ENCODE measurements at places on chromosomes 4 and X. TPM values are rescaled to one million over a fixed set of nuclear protein-coding genes. Genes with fewer than 3 reads are reported as not detected.

GRCh38 chrX:14936561-14936960 is 63.3 kb downstream of the MOSPD2 start:
- no peak overlapping the region for H3K4me3 ChIP-seq
- H3K36me3 ChIP-seq = no peaks in the 10 kb centered on the region
- DNase-seq = no peak
- no peaks in the 10 kb centered on the region for H3K27me3 ChIP-seq
- H3K4me1 ChIP-seq = no peaks in the 10 kb centered on the region

The SAT1 gene
- total RNA-seq = 362 TPM

- peak overlapping the region; percentile 47 for H3K4me3 ChIP-seq
- no peak for DNase-seq
- peaks cover 11% of the 10 kb centered on the region for H3K4me1 ChIP-seq
- peak overlapping the region; percentile 81 for H3K27ac ChIP-seq
Observed at GRCh38 chr4:67575232-67576058, 16.9 kb downstream of the STAP1 start.

DNA sequence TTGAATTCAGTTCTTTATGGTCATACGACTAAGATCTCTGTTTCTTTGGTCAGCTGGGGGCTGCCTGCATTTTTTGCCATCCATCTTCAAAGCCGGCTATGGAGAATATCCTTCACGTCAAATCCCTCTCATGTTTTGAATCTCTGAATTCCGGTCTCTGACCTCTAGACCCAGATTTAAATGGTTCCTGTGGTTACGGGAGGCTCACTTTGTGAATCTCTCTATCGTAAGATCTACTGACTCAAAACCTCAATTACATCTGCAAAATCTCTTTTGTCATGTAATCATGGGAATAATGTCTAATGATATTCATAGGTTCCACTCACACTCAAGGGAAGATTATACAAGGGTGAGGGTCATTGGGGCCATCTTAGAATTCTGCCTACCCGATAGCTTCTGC is 5.7 kb upstream of the MPC1L start:
- H3K27me3 ChIP-seq = no peaks in the 10 kb centered on the region
- no peaks in the 10 kb centered on the region for H3K36me3 ChIP-seq
- no peak overlapping the region for H3K4me3 ChIP-seq
- H3K4me1 ChIP-seq = no peaks in the 10 kb centered on the region

- no peaks in the 10 kb centered on the region for H3K27me3 ChIP-seq
- H3K4me1 ChIP-seq = no peaks in the 10 kb centered on the region
- H3K36me3 ChIP-seq = no peaks in the 10 kb centered on the region
- no peak overlapping the region for H3K27ac ChIP-seq
- no peak for DNase-seq
Observed at GRCh38 chr4:170193496-170193895, 103.7 kb upstream of the AADAT start.

DNA sequence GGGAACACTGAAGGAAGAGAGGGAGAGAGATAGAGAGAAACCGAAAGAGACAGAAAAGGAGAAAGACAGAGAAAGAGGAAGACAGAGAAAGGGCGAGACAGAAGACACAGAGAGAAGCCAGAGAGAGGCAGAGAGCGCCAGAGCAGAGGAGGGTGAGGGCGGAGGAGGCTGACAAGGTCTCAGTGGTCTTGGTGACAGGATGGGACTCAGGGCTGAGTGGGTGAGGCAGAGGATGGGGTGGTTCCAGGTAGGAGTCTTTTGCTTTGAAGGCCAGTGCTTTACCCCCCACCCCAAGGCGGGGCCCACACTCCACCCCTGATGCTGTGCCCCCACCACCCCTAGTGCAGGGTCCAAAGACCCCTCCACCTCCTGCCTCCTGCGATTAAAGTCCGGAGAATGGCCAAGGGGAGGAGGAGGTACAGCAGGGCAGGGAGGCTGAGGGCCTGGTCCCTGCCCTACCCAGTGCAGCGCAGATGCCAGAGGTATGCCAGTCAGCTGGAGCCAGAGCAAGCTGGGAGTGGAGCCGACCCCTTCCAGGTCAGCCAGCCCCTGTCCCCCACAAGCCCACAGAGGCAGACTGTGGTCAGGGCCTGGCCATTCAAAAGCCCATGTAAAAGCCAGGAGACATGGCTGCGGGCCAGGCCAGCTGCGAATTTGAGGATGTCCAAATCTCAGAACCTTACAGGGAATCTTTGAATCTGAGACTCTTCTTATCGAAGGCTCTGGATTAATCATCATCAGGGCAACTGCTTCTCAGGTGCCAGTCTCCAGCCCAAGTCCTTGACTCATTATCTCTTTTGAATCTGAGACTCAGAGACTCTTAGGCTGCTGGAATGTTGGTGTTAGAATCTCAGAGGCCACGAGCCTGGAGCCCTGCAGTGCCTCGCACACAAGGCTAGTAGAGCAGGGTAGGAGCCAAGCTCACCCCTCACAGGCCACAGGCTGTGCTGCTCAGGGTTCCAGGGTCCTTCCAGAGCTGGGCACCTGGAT is 758 bp downstream of the IQSEC2 start:
- no peak overlapping the region for H3K27ac ChIP-seq
- H3K4me1 ChIP-seq = peaks cover 6% of the 10 kb centered on the region
- peaks cover 4% of the 10 kb centered on the region for H3K27me3 ChIP-seq
- H3K36me3 ChIP-seq = no peaks in the 10 kb centered on the region

DNA sequence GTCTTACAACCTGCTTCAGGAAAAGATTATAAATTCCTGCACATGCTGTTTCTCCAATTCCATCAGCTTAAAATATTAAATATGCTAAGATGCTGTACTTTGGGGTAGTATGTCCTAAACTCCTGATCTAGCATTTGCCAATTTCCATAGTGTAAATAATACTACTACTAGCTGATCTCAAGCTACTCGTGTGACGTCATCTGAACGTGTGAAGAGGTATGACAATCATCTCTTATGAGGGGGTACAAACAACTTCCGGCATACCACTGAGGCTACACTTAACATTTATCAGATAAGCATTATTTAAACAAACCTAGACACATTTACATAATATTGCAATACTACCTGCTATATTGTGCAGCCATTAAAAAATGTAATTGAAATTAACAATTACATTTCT is 52.4 kb upstream of the APELA start:
- peaks cover 29% of the 10 kb centered on the region for H3K27me3 ChIP-seq
- no peak overlapping the region for H3K27ac ChIP-seq
- H3K4me3 ChIP-seq = no peak overlapping the region
- no peaks in the 10 kb centered on the region for H3K36me3 ChIP-seq
- no peaks in the 10 kb centered on the region for H3K4me1 ChIP-seq

DNA sequence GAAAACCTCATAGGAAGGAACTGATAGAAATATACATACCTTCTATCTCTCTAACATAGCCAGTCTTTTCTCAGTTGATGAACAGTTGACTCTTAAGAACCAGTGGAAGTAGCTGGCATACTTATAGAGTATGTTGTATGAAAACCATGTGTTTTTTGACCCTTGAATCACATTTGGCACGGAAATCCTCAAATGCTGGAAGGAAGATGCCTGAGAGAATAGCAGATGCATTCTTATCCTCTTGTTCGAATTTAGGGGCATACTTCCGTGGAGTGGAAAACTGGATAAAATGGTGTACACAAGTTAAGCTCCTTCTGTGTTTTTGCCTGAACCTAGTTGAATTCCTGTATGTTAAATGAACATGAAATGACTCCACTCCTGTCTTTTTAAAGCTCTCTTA is 145.5 kb downstream of the PCDH7 start:
- no peaks in the 10 kb centered on the region for H3K36me3 ChIP-seq
- H3K27ac ChIP-seq = no peak overlapping the region
- no peaks in the 10 kb centered on the region for H3K27me3 ChIP-seq
- H3K4me1 ChIP-seq = no peaks in the 10 kb centered on the region
- no peak for DNase-seq

DNA sequence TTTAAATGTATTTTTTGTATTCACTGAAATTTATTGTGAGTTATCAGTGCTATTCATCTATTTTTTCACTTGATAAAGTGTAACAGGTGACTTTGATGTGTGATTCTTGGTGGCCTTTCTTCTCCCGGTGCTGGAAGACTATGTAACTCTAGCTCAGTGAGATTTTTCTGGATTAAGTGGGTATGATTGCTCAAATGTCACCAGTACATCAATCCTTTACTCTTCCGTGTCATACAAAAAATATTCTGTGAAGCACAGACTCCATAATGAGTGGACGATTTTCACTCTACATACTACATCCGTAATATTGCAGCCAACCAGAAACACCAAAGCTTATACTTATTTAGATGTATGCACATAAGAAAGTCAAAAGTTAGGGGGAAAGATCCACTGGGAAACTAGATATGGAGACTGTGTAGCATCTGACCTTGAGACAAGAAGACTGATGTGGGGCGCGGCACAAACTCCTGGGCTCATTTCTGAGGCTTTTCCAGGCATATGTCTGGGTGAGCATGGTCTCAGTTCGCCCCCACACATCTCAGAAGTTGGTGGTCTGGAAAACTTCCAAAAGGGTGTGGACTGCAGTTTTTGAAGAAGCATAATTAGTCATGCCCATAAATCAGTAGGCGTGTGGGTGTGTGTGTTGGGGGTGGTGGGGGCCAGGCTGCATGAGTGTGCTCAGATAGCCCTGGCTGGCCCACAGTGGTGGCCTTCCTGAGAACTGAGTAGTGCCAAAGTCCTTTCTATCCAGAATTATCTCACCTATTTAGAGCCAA is 53.9 kb upstream of the TENM3 start:
- H3K27me3 ChIP-seq = no peaks in the 10 kb centered on the region
- H3K27ac ChIP-seq = no peak overlapping the region
- H3K4me1 ChIP-seq = no peaks in the 10 kb centered on the region
- no peaks in the 10 kb centered on the region for H3K36me3 ChIP-seq
- DNase-seq = no peak

The INTS6L gene
- 20.2 TPM for total RNA-seq

DNA sequence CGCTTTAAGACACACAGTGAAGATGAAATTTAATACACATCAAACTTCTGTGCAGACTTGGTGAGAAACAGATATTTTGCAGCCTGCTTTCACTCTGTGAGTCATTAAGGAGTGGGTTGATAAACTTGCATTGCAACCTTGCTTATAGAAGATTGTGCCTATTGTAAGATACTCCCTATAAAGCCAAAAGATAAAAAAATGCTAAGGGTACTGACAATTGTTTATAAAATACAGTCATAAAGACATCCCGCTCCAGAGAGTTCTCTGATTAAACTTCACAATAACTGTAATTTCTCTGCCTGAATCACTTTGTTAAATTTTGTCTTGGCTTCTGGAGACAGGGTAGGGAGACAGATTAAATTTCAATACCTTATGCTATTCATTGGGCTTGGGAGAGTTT is 49.1 kb downstream of the GALNT7 start:
- no peaks in the 10 kb centered on the region for H3K27me3 ChIP-seq
- H3K4me1 ChIP-seq = peaks cover 22% of the 10 kb centered on the region
- no peak overlapping the region for H3K27ac ChIP-seq
- no peak for DNase-seq
- no peak overlapping the region for H3K4me3 ChIP-seq
- no peaks in the 10 kb centered on the region for H3K36me3 ChIP-seq

- no peak overlapping the region for H3K4me3 ChIP-seq
- no peak for DNase-seq
- no peaks in the 10 kb centered on the region for H3K4me1 ChIP-seq
- H3K27me3 ChIP-seq = no peaks in the 10 kb centered on the region
- no peaks in the 10 kb centered on the region for H3K36me3 ChIP-seq
Observed at GRCh38 chr4:37540486-37540885, 145.7 kb downstream of the RELL1 start.

The COX7B2 gene
- total RNA-seq = not detected

- H3K27ac ChIP-seq = no peak overlapping the region
- peak overlapping the region; percentile 22 for H3K4me3 ChIP-seq
- peaks cover 2% of the 10 kb centered on the region for H3K4me1 ChIP-seq
- no peak for DNase-seq
- H3K36me3 ChIP-seq = no peaks in the 10 kb centered on the region
Observed at GRCh38 chrX:109830157-109830703, 97.2 kb upstream of the ACSL4 start.

The SHISA3 gene
- not detected for total RNA-seq

DNA sequence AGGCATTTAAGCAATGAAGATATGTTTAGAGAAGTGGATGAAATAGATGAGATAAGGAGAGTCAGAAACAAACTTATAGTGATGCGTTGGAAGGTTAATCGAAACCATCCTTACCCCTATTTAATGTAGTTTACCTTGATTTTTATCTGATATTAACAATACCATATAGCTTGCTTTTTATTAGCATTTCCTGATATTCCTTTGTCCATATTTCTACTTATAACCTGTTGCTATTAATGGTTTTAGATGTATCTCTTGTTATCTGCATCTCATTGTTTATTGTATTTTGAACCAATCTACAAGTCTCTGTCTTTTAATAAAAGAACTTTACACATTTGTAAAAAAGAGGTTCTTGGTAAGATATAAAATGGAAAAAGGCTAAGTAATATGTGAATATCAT is 1.6 kb downstream of the TCEAL9 start:
- peaks cover 7% of the 10 kb centered on the region for H3K4me1 ChIP-seq
- no peak for DNase-seq
- peaks cover 2% of the 10 kb centered on the region for H3K36me3 ChIP-seq
- peaks cover 12% of the 10 kb centered on the region for H3K27me3 ChIP-seq
- H3K27ac ChIP-seq = no peak overlapping the region

- no peak for DNase-seq
- no peaks in the 10 kb centered on the region for H3K36me3 ChIP-seq
- H3K4me3 ChIP-seq = no peak overlapping the region
- peaks cover 12% of the 10 kb centered on the region for H3K4me1 ChIP-seq
- H3K27ac ChIP-seq = peak overlapping the region; percentile 37
Observed at GRCh38 chrX:120791013-120791643, 84.5 kb downstream of the CT47B1 start.

The RTL3 gene
- not detected for total RNA-seq

DNA sequence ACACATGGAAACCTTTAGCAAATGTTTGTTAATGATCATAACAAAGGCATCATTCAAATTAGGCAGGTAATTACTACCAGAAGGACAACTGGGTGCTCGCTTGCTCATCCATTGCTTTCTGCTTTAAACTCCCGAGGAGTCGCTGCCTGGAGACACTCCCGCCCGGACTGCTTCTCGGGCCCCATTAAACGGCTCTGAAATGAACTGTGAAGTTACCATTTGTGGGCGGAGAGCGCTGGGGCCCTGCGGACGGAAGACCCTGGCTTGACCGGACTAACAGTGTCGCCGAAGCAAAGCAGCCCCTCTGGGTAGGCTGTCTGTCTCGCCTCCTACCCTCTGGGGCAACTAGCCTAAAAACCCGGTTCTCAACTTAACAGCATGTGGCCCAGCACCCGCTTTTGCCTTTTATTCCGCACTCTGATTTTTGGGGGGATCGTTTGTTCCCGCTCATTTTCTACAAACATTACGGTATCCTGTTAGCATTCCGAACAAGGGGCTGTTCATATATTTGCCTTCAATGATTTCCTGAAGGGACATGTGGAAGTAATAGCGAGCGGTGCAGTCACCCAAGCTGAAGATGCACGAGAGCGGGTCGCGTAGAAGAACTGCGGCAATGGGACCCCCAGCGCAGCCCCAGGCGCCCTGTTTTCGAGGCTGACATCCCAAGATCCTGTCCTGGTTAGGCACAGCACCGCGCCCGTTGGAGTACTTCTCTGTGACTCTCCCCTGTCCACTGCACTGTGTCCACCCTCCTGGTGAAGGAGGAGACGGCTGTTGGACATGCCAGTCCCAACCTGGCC is 1.6 kb upstream of the PDGFRA start:
- DNase-seq = no peak
- no peak overlapping the region for H3K27ac ChIP-seq
- peaks cover 25% of the 10 kb centered on the region for H3K4me1 ChIP-seq
- peaks cover 97% of the 10 kb centered on the region for H3K27me3 ChIP-seq
- H3K4me3 ChIP-seq = peak overlapping the region; percentile 81
- peaks cover 10% of the 10 kb centered on the region for H3K36me3 ChIP-seq

- no peaks in the 10 kb centered on the region for H3K36me3 ChIP-seq
- no peak overlapping the region for H3K27ac ChIP-seq
- H3K4me1 ChIP-seq = no peaks in the 10 kb centered on the region
- no peak overlapping the region for H3K4me3 ChIP-seq
- DNase-seq = no peak
- H3K27me3 ChIP-seq = no peaks in the 10 kb centered on the region
Observed at GRCh38 chrX:103656617-103657016, 27.8 kb downstream of the TCEAL1 start.

Data from T-helper 17 cell (primary cell).